ENCODE measurements at places on chromosomes 11 and 22.

DNA sequence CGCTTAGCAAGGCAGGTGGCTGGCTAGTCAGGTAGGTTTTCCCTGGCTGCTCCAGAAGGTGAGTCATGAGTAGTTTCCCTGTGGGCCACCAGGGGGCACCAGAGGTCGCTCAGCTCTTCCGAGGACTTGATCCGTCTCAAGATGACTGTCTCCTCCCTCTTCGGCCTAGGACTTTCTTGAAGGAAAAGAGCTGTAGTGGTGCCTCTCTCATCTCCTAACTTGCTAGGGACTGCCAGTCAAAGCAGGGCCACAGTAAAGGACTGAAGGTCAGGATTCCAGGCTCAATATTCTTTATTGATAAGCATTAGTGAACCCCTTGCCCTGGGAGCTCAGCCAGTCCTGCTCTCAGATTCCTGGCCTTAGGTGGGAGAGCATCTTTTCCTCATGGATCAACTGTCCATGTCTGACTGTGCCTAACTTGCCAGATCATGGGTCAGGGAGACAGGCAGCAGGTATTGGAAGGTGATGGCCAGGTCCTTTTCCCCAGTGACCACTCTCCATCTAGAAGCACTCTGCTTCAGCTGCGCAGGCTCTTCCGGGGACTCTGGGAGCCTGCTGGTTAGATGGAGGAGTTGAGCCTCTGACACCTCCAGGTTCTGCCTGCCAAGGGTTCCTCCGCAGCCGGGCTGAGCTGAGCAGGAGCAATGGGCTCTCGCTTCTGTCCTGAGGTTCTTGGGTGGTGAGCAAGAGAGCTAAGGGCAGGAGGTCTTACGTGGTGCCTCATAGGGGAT is 1.9 kb downstream of the POLD4 start:
- DNase-seq, result peak; percentile 57

- DNase-seq, result no peak
These were observed 207.6 kb downstream of the BRD1 start for GRCh38 chr22:49620003-49620556.

GRCh38 chr11:40597546-40598113 is 861.8 kb downstream of the LRRC4C start:
- no peak for DNase-seq

DNA sequence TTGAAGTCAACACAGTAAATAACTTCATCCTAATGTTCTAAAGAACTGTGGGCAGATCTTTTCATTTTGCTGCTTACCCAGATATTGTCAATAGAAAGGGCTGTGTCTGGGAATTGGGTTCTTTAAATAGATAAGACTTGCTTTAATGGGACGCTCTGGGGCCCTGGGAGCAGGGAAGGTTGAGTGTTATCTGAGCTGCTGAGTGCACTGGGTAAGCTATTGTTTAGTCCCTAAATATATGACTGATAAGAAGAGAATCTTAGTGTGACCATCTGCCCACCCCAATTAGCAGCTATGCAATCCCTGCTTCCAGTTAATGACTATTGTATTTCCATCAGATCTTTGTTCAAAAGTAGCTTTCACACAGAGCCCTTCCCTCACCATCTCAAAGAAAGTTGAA is 44.4 kb downstream of the ARHGAP42 start:
- no peak for DNase-seq

- peak; percentile 52 for DNase-seq
These were observed 56.9 kb upstream of the PRSS23 start for GRCh38 chr11:86743223-86744118.

- no peak for DNase-seq
These were observed 19.9 kb upstream of the USP47 start for GRCh38 chr11:11821899-11822298.

DNA sequence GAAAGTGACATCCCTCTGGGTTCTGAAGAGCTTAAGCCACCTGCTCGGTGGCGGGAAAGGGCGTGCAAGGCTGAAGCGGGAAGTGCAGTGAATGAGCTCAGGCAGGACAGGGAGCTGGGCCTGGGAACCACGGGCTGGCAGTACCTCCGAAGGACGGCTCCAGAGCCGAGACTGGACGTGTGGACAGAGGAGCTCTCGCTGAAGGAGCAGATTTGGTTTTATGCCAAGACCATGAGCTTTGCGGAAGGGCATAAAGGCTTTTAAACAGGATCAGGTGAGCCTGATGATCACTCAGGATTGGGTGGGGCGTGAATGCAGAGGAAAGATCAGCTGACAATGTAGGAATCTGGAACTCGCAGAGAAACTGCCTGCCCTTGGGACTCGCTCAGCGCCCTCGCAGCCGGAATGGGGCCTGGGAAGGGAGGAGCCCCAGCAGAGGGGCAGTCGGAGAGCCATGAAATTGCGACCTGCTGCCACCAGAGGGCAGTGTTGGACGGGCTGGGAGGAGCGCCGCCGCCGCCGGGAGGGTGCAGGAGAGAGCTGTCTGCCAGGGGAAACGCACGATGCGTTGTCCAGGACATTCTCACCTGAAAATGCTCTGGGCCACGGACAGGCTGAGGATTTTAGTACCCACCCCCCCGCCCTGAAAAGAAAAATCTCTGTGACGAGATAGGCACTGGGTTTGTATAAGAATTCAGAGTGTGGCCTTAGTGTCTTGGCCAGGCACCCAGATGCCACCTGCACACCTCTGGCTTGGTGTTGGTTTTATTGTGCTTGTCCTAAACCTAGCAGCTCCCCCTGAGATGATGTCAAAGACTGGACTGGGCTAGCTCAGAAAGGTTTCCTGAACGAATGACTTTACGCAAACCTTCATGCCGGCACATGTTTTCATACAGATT is 324.4 kb downstream of the NTM start:
- peak; percentile 68 for DNase-seq

DNA sequence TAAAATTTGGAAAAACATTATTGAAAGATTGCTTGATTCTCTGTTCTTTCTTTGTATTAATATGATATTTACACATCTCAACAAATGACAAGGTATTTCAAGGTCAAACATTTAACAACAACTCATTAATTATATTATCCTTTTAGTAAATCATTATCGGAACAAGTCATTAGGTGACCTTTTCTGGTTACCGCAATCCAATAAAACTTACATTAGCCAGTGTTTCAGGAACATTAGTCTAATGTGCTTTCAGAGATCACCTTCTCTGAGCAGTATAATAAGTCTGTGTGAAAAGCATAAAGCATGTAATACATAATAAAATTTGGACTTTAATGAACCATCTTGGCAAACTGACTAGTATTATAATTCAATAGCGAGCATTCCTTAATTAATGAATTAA is 1466.4 kb downstream of the FAM181B start:
- DNase-seq, result no peak

- DNase-seq, result no peak
These were observed 47.0 kb upstream of the ALKBH3 start for GRCh38 chr11:43833657-43834073.

DNA sequence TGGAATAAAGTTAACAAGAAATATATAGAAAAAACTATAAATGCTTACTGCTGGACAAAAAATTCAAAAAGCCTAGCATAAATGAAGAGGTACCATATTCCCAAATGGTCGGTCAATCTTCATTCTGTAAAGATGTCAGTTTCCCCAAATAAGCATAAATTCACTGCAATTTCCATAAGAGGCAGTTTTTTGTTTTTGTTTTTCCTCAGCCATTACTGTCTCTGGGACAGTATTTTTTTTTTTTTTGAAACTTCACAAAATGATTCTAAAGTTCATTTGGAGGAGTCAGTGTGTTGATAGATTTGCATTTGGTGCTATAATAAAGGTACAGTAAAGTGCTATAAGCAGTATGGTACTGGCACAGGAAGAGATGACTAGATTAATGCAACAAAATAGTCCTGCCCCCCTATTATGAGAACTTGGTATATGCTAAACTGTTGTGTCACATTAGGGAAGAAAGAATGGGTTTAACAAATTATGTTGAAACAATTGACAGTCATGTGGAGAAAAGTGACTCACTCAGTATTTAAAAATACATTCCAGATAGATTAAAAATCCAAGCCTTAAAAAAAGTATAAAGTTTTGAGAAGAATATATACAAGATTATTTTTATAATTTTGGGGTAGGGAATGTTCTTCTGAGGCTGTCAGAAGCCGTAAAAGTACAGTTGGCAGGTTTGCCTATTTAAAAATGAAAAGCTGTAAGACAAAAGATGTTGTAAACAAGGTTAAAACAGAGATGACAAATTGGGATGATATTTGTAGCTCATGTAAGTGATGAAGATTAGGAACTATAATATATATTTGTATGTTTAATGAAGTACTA is 2.6 kb upstream of the FTH1 start:
- no peak for DNase-seq

DNA sequence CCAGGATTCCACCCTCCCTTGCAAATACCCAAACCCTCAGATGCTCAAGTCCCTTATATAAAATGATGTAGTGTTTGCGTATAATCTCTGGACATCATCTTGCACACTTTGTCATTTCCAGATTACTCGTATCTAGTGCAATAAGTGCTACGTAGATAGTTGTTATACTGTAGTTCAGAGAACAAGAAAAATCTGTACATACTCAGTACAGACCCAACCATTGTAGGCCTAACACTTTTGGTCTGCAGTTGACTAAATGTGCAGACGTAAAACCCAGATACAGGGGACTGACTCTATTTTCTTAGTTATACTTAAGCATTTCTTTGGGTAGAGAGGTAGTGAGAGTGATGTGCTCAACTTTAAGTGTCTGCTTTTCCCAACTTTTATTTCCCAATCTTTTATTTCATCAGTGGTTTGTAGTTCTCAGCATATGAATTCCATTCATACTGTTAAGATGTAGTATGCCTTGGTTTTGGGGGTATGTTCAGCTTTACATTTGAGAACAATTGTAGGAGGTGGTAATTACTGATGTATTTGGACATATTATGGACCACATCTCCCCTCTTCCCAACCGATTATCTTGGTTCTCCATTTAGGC is 43.9 kb downstream of the DDX6 start:
- DNase-seq, result no peak

DNA sequence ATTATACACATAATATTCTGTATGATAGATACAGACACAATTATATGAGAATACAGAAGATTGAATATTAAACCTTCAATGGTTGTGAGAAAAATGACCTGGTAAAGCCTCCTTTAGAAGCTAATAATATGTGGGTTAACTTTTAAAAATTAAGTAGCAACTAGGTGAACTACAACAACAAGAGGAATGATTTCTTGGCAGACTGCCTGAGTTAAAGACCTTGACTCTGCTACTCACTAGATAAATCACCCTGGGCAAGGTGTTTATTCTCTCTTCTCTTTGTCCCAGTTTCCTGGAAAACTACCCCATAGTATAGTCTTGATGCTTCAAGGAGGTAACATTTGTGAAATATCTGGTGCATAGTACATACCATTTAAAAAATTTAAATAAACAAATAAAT is 519.6 kb upstream of the TENM4 start:
- no peak for DNase-seq

DNA sequence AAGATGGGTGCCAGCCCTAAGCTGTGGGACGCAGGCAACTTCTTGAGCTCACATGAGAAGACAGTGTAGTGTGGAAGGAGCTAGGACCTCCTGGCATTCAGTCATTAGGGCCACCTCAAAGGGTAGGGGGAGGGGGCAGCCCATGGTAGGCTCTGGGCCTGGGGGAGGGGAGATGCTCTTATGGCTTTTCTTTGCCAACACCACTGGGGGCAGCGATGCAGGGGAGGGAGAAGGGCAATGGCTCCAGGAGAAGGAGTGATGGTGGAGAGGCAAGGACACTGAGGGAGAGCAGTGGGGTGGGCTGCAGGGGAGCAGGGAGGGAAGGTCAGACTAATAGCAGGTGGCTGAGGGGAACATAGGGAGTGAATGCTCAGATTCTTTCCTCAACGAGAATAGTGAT is 63.3 kb upstream of the SUSD2 start:
- no peak for DNase-seq

DNA sequence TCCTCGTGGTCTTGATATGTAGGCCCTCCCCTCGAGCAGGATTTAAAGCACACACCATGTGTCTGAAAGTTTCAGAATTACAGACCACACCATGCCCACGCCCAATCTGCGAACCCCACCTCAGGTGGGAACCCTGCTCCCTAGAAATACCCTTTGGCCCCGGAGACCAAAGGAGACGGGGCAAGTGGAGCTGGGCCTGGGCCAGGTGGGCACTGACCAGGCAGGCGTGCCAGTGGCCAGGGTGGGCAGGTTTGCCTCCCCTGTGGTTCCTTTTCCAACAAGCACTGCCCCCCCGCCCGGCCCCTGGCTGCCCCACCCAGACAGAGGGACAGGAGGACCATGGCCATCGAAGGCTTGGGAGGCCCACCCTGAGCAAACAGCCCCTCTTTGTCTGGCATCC is 400.4 kb downstream of the TBC1D22A start:
- DNase-seq, result no peak

DNA sequence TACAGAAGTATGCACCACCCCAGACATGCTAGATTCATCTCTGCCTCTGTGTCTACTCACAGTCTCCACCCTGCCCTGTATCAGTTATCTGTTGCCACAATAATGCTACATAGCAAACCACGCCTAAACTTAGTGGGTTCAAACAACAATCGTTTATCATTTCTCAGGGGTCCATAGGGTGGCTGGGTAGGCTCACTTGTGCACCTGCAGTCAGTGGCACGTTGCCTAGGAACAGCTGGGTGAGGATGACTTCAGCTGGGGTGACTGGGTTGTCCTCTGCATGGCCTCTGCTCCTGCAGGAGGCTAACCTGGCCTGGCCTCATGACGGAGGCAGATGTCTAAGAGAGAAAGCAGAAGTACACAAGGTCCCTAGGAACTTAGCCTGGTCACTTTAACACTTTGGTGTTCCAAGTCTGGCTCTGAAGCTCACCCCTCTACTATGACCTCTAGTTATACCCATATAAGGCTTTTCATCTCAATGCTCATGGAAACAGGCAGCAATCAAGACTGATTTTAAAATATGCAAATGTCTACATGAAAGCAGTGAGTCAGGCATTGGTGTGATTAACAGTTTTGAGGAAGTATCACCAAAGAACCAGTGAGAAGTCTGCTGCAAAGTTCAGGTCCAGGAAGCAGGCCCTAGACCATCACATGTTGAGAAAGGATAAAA is 10.7 kb downstream of the OLFML1 start:
- no peak for DNase-seq

DNA sequence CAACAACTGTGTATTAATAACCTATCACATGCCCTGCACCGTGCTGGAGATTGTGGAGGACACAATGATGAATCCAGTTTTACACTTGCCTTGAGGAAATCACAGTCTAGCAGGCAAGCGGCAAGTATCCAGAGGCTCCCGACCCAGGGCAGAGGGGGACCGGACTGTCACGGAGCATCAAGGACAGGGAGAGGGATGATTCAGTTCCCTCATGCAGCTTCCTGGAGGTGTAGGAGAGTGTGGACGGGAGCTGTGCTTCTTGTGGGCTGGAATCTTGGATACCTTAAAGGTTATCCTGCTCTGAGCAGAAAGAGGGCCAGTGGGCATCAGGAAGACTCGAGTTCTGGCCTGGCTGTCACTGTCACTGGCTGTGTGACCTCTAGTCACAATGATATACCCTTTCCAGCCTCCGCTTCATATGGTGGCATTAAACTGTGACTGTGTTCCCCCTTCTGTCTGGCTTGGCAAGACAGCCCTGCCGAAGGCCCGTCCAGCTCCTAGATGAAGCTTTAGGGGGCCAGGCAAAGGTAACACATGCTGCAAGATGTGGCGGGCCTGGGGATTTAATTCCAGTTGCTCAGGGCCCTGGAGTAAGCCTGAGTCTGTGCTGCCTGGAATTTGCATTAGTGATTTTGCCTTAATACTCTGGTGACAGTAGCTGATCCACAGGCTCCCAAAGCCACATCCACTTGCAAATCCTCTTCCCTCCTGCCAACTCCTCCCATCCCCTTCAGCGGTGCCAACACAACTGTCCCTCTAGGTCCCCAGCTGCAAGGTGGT is 162.8 kb downstream of the DSCAML1 start:
- no peak for DNase-seq

- no peak for DNase-seq
These were observed 299.9 kb downstream of the DCDC1 start for GRCh38 chr11:31069447-31070205.

- DNase-seq, result no peak
These were observed 385 bp downstream of the TST start for GRCh38 chr22:37018815-37019308.

Measured in activated T-cell treated with anti-CD3 and anti-CD28 coated beads for 48 hours (primary cell).